Activated naive CD4-positive, alpha-beta T cell treated with anti-CD3 and anti-CD28 coated beads, Interleukin-2, amount 50 U/mL, for 72 hours (primary cell): ENCODE measurements at places on chromosomes 7 and 10. TPM values are rescaled to one million over a fixed set of nuclear protein-coding genes. Genes with fewer than 3 reads are reported as not detected.

Gene MXI1
- 16.2 TPM for total RNA-seq

Gene MOGAT3
- not detected for total RNA-seq

Gene CYP2E1
- total RNA-seq, result 0.99 TPM

Gene PRSS37
- total RNA-seq, result not detected

Gene CPEB3
- 4.0 TPM for total RNA-seq

Gene ORC5
- 19.6 TPM for total RNA-seq
